ENCODE measurements at places on chromosomes 4 and X. TPM values are rescaled to one million over a fixed set of nuclear protein-coding genes. Genes with fewer than 3 reads are reported as not detected.

DNA sequence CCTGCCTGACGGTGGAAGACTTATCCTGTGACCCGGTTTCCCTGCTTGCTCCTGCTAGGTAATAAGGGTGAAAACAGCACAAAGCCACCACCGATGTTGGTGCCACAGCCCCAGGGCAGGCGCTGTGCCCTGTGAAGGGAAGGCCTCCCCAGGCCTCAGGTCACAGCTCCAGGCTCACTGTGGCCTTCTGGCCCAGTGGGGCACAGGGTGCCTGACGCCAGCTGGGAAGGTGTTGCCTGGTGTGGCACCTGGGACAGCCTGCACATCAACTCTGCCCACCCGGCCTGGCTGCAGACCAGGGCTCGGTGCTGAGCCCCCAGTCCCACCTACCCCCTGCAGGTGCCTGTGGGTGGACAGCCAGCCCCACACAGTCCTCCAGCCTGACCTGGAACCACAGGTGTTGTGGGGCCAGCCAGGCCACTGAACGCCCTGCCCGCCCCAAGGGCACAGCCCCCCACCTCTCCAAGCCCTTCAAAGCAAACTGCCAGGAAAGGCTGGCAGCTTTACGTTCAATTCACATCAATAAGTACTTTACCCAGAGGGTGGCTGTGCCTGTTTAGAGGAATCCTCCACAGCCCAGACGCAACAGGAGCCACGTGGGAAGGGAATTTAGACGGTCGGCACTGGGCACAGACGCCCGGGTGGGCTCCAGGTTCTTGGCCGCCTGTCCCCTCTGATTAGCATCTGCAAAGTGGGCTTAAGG, 54.3 kb downstream of the ZFYVE28 start:
- no peak for DNase-seq

DNA sequence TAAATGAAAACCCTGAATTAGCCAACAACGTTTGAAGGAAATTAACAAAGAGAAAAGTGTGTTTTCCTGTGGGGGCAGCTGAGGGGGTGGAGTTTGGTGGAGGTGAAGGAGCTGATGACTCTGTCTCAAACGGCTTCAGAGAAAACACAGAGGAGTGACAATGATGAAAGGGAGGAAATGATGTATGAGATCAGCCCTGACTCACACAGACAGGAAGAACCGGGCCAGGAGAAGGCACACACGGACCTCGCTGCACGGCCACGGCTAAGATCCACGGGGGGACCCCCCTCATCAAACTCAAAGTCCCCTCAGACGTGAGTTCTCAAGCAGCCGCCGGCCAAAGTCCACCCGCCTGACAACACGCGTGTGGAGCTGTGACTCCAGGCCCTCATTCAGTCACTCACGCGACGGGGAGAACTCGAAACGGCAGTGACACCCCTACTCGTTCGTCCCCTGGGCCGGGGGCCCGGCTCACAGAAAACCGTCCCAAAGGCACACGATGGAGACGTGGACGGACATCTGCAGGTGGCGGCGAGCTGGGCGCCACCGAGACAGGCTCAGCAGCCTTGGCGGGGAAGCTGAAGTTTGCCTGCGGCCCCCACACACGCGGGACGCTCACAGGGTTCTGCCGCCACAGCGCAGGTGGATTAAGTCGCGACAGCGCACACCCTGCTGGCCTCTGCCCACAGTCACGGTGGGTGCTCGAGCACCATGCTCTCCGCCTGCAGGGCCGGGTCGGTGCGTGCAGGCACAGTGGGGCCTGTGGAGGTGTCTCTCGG, 28.8 kb downstream of the PPP2R3B start:
- peak; percentile 56 for DNase-seq

DNA sequence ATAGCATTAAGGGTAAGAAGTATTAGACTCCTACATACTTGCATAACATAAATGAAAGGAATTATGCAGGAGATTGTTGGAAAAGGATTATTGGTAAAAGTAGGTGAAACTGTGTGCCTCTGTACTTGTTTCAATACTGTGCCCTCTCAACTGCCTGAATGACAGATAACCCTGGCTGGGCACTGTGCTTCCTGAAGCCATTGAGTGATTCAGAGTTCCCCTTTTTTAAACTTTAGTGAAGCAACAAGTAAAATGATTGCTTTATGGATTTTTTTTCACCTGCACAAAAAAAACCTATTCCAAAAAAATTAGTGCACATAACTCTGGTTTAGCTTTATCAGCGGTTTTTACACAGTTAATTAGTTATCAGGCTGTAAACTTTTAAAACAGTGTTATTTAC, 204.8 kb downstream of the TRAM1L1 start:
- no peak for DNase-seq

DNA sequence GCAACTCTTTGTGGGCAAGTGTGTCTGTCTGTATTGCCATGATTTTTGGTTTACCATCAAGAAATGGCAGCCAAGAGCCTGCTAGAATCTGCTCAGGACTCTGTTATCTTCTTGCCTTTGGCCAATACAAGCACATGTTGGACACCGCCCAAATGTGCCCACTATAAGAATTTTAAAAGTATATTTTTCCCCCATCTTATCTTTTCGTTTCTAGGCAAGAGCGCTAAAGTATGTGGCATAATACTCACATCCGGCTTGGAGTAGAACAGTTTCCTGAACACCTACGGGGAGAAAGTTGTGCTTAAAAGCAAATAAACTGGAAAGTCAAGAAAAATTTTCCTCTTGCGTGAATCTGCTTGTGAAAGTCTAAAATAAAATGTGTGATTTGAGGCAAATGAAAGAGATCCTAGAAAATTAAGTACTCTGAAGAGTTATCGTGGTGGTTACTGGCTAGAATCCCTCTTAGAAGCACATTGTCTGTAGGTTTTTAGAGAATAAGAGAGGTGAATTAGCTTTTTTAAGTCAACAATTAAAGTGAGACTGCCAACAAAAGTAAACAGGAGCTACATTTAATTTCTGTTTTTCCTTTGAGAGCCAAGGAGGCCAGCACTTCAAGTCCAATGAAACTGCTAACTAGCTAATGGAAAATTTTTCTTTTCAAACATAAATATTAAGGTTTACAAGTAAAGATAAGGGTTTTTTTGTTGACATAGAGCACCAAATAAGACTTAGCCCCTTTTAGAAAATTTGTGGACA, 220.2 kb downstream of the SOWAHB start:
- no peak for DNase-seq

DNA sequence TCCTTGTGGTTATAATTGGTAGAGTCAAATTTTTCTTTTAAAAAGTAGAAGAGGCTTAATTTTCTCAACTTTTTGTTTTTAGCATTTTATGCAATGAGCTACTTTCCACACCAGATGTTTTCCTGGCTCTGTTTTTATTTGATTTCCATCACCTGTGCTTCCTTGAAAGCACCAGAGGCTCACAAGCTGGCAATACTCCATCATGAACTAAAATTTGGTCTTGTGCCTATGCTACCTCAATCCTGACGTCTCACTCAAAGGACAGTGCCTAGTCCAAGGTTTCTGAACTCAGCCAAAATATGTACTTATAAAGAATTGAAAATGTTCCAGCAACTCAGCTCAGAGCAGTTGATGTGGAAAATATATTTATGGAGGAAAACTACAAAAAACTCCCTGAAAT, 914.0 kb upstream of the PRKX start:
- DNase-seq = no peak

DNA sequence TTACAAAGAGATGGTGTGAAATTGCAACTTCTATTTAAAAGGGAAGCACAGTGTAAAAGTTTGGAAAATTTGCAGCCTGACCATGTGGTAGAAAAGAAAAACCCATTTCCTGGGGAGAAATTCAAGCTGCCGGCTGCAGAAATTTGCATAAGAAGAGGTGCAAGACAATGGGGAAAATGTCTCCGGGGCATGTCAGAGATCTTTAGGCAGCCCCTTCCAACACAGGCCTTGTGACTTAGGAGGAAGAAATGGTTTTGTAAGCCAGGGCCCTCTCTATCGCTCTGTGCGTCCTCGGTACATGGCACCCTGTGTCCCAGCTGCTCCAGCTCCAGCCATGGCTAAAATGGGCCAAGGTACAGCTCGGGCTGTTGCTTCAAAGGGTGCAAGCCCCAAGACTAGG, 40.4 kb downstream of the CCDC158 start:
- no peak for DNase-seq

DNA sequence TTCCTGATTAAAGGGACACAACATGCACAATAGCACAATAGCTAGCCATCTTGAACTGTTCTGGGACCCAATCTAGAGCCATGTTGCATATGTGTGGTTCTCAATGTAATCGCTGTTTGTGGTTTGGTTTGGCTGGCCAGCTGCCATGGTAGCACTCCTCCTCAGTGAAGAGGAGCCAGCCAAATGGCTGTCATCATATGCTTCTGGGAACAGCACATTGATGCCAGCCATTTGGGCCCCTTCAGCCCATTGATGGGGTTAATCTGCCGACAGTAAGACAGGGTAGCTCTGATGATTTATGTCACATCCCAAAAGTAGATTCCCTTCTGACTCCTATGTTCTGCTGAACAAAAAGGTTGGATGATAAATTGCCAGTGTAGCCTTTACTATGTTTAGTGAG, 48.5 kb downstream of the AWAT2 start:
- no peak for DNase-seq

DNA sequence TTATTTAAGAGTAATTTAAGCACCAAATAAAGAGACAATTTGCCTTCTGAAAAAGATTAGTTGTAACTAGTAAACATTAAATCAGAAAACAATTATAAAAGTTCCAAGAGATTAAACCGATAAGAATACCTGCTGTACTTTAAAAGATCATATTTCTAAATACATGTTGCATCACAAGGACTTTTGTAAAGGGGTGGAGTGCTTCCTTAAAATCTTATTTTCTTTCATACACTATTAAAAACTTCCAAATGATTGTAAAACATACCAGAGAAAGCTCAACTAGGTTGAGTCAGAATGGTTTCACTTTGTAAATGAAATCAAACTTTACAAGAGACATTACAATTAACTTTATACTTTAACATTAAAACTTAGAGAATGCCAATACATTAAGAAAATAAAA, 41.8 kb downstream of the ACSL4 start:
- DNase-seq = no peak

DNA sequence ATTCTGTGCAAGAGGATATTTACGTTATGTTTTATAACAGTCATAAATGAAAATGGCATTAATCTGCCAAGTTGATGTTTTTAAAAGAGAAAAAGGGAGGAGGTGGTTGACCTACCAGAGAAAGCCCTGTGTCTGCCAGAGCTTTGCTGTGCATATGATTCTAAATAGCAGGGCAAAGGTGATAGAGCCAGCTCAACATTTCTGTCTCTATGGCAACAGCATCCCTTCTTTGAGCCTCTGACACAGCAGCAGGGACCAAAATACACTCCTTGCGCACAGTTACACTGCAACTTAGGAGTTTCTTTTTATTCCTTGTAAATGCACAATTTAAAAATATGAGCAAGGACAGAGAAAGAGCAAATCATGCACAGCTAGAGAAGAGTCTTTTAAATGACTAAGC, 133.3 kb upstream of the RAI2 start:
- no peak for DNase-seq

- DNase-seq = no peak
Measured at GRCh38 chr4:130393642-130394041, 1297.7 kb downstream of the C4orf33 start.

GRCh38 chrX:152958047-152958446, 35.9 kb downstream of the PNMA5 start:
- no peak for DNase-seq

DNA sequence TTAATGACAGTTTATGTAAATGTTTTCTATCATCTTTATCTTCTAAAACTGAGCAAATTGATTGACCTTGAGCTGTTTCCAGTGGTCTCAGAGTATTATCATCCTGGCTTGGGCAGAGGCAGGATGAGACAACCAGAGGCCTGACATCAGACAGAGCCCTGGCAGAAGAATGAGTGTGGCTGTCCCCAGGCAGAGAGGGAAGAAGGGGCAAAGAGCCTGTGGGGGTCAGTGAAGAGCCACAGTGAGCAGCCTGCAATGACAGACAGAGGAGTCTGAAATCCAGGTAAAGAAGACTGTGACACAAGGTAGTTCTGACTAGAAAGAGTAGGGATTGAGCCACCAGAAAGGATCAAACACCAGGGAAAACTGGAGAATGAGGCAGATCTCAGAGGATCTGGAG, 182.4 kb upstream of the ARSJ start:
- no peak for DNase-seq

DNA sequence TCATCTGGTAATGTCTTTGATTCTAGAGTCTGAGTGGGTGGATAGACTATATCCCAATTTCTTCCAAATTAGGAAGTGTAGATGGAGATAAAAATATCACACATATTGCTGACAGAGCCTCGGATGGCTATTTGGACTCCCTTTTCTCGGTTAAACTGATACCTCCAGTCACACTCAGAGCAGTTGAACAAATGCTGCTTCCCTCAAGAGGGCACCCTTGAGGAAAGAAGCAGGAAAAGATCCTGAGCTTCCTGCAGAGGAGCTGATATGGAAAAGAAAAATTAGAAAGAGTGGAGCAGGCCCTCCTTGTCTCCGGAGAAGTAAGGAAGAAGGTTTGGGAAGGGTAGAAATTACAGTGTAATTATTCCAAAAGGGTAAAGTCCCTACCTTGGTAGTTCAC, 96.2 kb upstream of the CCSER1 start:
- no peak for DNase-seq

DNA sequence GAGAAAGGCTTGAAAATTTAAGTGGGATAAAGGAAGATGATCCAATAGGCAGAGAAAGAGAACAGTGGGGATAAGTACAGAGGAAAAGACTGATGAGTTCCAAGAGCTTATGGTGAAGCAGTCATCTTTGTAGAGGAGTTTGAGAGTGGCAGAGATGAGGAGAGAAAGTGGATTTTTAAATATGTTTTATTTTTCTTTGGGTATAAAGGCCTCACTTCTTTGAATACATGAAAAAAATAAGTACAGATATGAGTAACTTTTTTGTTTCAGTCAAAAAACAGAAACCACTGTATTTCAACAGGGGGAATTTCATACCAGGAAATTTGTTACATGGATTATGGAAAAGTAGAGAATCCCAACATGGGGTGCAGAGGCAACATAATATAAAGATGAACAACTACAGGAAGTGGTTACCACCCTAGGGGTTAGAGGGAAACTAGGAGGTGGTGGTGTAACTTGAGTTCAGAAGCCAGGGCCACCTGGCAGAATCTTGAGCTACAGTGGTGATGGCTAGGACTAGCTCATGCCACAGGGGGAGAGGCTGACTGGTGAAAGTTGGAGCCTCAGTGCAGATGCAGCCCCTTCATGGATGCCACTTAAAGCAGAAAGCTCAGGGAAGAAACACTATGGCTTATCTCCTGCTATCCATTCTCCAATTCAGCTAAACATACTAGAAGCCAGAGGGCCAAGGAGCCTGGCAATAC, 3.4 kb upstream of the CYBB start:
- DNase-seq = no peak

The RHOXF1 gene
- 1.6 TPM for total RNA-seq

The PNMA6A gene
- total RNA-seq = 0.75 TPM

The TRIM61 gene
- total RNA-seq = 2.6 TPM

The UGT2A1 gene
- not detected for total RNA-seq

The CRLF2 gene
- not detected for total RNA-seq

The SYAP1 gene
- total RNA-seq = 13.6 TPM

The PNPLA4 gene
- total RNA-seq = 9.0 TPM

The UGT2B10 gene
- total RNA-seq = not detected

The INPP4B gene
- 18.8 TPM for total RNA-seq

The OTC gene
- total RNA-seq = not detected

The PCDH18 gene
- total RNA-seq = not detected

All from naive thymus-derived CD8-positive, alpha-beta T cell (primary cell).